Thymus (tissue), 14 donors: ENCODE measurements at places on chromosomes 5 and 9. TPM values are rescaled to one million over a fixed set of nuclear protein-coding genes. Genes with fewer than 3 reads are reported as not detected.

CCNO gene
- 1.0 TPM for polyA plus RNA-seq

MARVELD2 gene
- polyA plus RNA-seq, result 2.8 TPM

PAX5 gene
- 1.6 TPM for polyA plus RNA-seq

IER5L gene
- 13.7 TPM for polyA plus RNA-seq

BTNL8 gene
- polyA plus RNA-seq, result 0.46 TPM

PCDHGC4 gene
- polyA plus RNA-seq, result 0.05 TPM

PCDHA4 gene
- polyA plus RNA-seq, result 0.05 TPM
